CD4-positive, alpha-beta memory T cell (primary cell): ENCODE measurements at places on chromosomes 11 and 22. TPM values are rescaled to one million over a fixed set of nuclear protein-coding genes. Genes with fewer than 3 reads are reported as not detected.

Gene NXPE1
- not detected for total RNA-seq

DNA sequence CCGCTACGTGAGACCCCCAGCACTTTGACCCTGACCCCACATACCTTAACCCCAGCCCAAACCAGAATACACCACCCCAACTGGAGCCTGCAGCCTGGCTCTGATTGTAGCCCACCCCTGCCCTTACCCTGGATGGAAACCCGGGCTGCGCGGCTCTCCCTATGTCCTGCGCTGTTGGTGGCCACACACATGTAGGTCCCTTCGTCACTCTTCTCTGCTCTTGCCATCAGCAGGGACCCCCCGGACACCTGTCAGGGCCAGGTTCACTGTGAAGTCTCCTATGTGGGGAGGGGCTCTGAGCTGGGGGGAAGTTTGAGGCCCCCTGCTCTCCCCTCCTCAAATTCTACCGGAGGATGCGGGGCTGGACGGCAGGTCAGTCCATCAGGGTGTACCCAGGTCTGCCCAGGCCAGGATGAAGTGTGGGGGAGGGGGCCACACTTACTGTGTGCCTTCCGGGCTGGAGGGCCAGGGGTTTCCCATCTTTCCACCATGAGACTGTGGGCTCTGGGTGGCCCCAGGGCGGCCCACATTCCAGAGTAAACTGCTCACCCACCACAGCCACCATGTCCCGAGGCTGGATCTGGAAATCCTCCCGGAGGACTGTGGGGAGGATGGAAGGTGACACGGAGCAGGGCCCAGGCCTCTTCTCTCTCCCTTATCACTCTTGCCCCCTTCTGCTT is 1.5 kb downstream of the ROBO4 start:
- H3K27me3 ChIP-seq = no peaks in the 10 kb centered on the region
- no peaks in the 10 kb centered on the region for H3K36me3 ChIP-seq
- H3K27ac ChIP-seq = no peak overlapping the region
- no peak for DNase-seq

DNA sequence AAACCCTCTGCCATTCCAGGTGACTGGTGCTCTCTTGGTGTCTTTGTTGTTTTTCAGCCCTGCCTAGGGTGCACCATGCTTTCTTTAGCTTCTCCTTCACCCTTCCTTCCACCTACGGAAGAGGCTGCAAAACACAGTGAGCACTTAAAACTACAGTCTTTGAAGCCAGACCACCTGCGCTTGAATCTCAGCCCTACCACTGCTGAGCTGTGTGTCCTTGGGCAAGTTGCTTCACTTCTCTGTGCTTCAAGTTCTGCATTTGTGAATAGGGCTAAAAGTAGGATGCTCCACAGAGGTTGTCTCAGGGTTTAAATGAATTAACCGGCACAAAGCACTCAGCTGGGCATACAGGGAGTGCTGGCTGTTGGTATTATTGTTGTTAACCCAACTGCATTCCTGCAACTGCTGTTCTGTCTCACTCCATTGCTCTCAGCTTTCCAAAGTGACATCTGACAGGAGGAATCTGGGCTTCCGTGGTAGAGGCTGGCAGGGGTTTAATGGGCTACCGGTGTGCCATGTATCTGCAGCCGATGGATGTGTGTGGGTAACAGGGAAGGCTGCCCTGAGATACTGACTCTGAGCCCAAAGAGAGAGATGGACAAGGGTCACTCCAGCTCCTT is 139.3 kb downstream of the FBXO7 start:
- H3K27me3 ChIP-seq = no peaks in the 10 kb centered on the region
- H3K4me1 ChIP-seq = no peaks in the 10 kb centered on the region
- no peak overlapping the region for H3K27ac ChIP-seq
- DNase-seq = no peak

DNA sequence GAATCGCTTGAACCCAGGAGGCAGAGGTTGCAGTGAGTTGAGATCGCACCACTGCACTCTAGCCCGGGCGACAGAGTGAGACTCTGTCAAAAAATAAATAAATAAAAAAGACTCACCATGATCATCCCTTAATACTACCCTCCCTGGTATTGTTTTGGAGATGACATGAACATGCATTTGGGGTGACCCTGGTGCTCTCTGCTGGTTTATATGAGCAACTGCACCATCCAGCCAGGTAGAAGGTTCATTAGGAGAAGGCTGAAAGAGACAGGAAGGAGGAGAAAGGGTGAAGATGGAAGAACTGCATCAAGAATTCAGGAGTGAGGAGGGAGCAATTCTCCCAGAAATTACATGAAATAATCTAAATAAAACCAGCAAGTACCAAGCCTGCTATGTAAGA is 37.8 kb downstream of the SLC5A1 start:
- H3K4me1 ChIP-seq = no peaks in the 10 kb centered on the region
- no peak overlapping the region for H3K4me3 ChIP-seq
- DNase-seq = peak; percentile 33

DNA sequence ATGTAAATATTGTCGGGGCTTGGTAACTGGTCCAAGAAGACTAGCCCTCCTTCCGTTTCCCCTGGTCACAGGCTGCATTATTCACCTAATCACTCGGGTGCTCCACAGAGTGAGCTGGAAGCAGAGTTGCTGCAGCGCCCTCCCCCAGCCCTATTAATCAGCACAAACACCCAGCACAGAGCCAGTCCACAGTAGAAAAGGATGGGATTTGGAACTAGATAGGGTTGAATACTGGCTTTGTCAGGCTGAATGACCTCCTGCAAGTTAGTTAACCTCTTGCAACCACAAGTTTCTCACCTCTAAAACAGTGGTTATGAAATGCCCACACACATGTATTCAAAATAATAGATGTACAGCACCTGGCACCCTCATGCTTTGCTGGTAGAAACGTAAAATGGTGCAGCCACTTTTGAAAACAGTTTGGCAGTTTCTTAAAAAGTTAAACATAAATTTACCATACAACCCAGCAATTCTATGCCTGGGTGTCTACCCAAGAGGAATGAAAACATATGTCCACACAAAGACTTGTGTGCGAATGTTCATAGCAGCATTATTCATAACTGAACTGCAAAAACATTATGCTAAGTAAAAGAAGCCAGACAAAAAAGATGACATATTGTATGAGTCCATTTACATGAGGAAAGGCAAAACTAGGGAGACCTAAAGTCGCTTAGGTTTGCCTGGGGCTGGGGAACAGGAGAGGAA is 31.7 kb upstream of the APLP2 start:
- H3K27me3 ChIP-seq = no peaks in the 10 kb centered on the region
- DNase-seq = no peak
- no peak overlapping the region for H3K27ac ChIP-seq
- no peaks in the 10 kb centered on the region for H3K4me1 ChIP-seq

Gene ACP2
- 23.7 TPM for total RNA-seq

GRCh38 chr11:3163241-3163981 is 1.7 kb downstream of the OSBPL5 start:
- no peaks in the 10 kb centered on the region for H3K36me3 ChIP-seq
- H3K27ac ChIP-seq = no peak overlapping the region
- no peak overlapping the region for H3K4me3 ChIP-seq

Gene NELL1
- total RNA-seq = not detected

- H3K4me3 ChIP-seq = no peak overlapping the region
- H3K27me3 ChIP-seq = no peaks in the 10 kb centered on the region
- no peak overlapping the region for H3K27ac ChIP-seq
- DNase-seq = no peak
These were observed 44.1 kb downstream of the RBFOX2 start for GRCh38 chr22:35984183-35985175.
